ENCODE measurements at places on chromosomes 2 and 18. TPM values are rescaled to one million over a fixed set of nuclear protein-coding genes. Genes with fewer than 3 reads are reported as not detected.

The FBXO15 gene
- 0.98 TPM for total RNA-seq

The TMEM200C gene
- total RNA-seq: 1.0 TPM

The AQP12A gene
- not detected for total RNA-seq

The CABLES1 gene
- 13.7 TPM for total RNA-seq

The RESP18 gene
- total RNA-seq: not detected

The MC5R gene
- total RNA-seq: not detected

The ST3GAL5 gene
- 10.9 TPM for total RNA-seq

The MAIP1 gene
- total RNA-seq: 30.6 TPM

The ARMC9 gene
- total RNA-seq: 45.0 TPM

The RAX gene
- not detected for total RNA-seq

The SEMA4C gene
- 24.6 TPM for total RNA-seq

The GBX2 gene
- total RNA-seq: 0.89 TPM

The ANKRD30BL gene
- not detected for total RNA-seq

The STK25 gene
- 279 TPM for total RNA-seq

The AKAIN1 gene
- total RNA-seq: not detected

The GAD1 gene
- not detected for total RNA-seq

The KCNK3 gene
- total RNA-seq: 0.49 TPM

The UBE2E3 gene
- 112 TPM for total RNA-seq

The HSPE1 gene
- total RNA-seq: 30.3 TPM

The CPS1 gene
- 4.8 TPM for total RNA-seq

The BMP10 gene
- not detected for total RNA-seq

The TNFRSF11A gene
- 0.13 TPM for total RNA-seq

The ABCB11 gene
- not detected for total RNA-seq

The RMND5A gene
- total RNA-seq: 11.9 TPM

The GPR35 gene
- 0.33 TPM for total RNA-seq

The TSHZ1 gene
- total RNA-seq: 5.2 TPM

The CHRNG gene
- not detected for total RNA-seq

The FAM110C gene
- total RNA-seq: 2.9 TPM

The PDE11A gene
- total RNA-seq: 0.81 TPM

The FRZB gene
- 0.38 TPM for total RNA-seq

The PID1 gene
- total RNA-seq: 3.4 TPM

The ATG9A gene
- total RNA-seq: 53.1 TPM

The NYAP2 gene
- total RNA-seq: not detected

The PPP1CB gene
- 83.0 TPM for total RNA-seq

The CCDC121 gene
- 1.3 TPM for total RNA-seq

The CHRND gene
- total RNA-seq: not detected

The C18orf54 gene
- 3.2 TPM for total RNA-seq

The UGP2 gene
- 54.8 TPM for total RNA-seq

The CYRIA gene
- total RNA-seq: 4.3 TPM

The SGO2 gene
- 16.5 TPM for total RNA-seq

The NDUFB3 gene
- total RNA-seq: 53.8 TPM

All from mesangial cell (primary cell).